Stimulated activated CD4-positive, alpha-beta T cell treated with anti-CD3 and anti-CD28 coated beads, Interleukin-1b, Interleukin-23, amount 100 ng/mL, for 24 hours (primary cell): ENCODE measurements at places on chromosomes 11 and 22.

GRCh38 chr11:57356268-57356667, 18.1 kb downstream of the P2RX3 start:
- DNase-seq: no peak

- no peak for DNase-seq
These were observed 486 bp downstream of the STIM1 start for GRCh38 chr11:3855808-3856491.

DNA sequence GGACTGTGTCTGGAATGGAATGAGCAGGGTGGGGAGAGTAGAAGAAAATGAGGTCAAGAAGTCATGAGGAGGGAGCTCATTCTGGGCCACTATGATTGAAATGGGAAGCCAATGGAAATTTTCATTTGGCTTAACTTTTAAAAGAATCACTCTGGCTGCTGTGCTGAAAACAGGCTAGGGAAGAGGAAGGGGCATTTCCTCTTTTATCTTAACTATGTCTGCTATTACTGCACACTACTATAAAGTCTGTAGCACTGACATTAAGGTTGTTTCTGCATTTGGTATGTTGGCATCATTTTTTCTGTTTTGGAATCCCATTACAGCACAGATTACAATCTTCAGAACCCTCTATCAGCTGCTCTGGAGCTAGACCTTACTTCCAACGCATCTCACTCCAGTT, 8.2 kb downstream of the PATL1 start:
- DNase-seq: no peak

GRCh38 chr22:17265649-17266248, 46.5 kb upstream of the ADA2 start:
- DNase-seq: no peak

- DNase-seq: no peak
These were observed 10.9 kb downstream of the TCIRG1 start for GRCh38 chr11:68049509-68050370.

DNA sequence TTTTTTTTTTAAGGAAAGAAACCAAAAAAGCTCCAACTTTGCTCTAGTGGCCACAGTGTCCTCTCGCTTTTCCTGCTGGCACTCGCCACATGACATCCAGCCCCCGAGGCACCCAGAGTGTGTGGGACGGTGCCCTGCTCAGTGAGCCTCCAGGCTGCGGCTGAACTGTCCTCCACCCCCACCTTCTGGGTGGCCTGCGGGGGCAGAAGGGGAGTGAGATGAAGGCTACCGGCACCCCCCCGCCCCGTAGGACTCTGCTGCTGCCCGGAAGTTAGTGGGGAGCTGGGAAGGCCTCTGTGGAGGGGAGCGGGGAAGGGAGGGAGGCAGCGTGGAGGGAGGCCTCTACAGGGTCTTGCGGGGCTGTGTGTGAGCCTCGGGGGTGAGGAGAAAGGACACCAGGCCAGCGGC, 264.4 kb downstream of the CTTN start:
- DNase-seq: no peak

- no peak for DNase-seq
These were observed 501.7 kb downstream of the INSC start for GRCh38 chr11:15616130-15617105.

DNA sequence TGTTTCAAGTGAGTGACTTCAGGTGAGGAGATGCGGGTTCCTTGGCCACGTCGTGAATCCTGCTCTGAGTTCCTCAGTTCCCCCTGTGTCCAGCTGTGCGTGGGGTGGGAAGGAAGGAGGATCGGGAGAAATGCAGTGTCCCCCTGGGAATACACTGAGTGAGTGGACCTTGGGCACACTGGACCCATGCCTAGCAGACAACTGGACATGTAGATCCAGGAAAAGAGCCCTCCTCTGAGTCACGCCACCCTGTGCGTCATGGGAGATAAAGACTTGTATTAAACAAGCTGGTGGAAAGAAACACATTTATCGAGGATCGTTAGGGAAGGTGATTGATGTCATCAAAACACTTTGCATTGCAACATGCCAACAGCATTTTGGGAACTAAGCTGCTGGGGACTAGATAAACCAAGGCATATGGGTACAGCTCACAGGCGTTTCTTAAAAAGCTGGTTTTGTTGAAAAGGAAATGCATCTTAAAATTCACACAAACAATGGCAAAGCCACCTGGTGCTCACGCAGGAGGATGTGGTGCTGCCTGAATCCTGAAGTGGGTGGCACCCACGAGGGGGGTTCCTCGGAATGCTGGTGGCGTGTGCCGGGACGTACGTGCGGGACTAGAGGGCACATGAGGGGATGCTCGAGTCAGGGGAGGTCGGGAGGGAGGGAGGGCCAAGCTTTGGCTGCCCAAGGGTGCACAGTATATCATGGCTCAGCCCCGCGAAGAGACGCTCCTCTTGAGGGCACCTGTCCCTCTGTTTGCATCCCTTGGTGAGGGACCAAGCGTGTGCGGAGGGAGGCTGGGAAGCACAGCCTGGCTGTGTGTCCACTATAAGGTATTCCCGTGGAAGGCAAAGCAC, 303.5 kb downstream of the TBC1D22A start:
- no peak for DNase-seq

- no peak for DNase-seq
These were observed 658 bp downstream of the STIP1 start for GRCh38 chr11:64186492-64187165.

DNA sequence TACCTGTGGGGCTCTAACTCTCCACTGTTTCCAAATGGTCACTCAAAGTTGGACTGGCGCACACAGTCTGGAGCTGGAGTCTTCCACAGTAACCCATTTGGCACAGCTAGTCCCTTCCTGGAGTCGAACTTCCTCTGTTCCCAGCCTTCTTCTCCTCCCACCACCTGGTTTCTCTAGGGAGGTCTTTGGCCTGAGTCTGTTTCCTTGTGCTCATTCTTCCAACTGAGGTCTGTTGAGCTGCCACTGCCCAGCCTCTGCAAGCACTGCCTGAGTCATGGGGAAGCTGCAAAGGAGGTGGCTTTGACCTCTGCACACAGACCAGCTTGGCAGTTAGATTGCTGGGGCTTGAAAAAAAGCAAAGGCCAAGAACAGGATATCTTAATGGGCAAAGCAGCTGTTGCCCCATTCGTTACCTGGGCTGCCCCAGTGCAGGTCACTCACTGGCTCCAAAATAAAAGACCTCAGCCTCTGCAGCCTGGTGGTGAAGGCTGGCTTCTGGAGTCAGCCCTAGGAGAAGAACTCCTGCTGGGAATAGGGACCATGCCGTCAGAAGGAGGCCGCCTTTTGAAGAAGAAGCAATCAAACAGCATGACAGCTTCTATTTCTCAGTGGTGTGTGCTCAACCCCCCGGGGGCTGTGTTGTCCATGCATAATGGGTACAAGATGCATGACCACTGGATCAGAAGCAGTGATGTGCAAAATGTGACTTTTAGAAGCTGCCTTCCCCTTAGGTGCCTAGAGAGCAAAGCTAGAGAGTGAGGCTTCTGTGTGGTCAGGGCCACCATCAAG, 3.0 kb downstream of the ADAMTS15 start:
- DNase-seq: no peak

DNA sequence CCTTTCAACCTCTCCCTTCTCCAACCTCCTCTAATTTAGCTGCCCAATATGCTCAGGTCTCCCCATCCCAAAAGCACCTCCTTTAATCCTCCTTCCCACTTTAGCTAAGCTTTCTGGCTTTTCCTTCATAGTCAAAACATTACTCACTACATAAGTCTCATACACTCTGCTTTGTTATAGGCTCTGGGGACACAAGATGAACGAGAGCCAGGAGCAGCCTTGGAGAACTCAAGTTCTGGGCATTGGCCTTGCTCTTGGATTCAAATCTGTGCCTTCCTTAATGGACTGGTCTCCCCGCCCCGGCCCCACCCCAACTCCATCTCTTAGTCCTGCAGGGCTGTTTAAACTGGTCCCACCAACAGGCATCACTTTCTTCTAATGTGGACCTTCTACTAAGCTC, 11.4 kb upstream of the HPX start:
- DNase-seq: no peak

DNA sequence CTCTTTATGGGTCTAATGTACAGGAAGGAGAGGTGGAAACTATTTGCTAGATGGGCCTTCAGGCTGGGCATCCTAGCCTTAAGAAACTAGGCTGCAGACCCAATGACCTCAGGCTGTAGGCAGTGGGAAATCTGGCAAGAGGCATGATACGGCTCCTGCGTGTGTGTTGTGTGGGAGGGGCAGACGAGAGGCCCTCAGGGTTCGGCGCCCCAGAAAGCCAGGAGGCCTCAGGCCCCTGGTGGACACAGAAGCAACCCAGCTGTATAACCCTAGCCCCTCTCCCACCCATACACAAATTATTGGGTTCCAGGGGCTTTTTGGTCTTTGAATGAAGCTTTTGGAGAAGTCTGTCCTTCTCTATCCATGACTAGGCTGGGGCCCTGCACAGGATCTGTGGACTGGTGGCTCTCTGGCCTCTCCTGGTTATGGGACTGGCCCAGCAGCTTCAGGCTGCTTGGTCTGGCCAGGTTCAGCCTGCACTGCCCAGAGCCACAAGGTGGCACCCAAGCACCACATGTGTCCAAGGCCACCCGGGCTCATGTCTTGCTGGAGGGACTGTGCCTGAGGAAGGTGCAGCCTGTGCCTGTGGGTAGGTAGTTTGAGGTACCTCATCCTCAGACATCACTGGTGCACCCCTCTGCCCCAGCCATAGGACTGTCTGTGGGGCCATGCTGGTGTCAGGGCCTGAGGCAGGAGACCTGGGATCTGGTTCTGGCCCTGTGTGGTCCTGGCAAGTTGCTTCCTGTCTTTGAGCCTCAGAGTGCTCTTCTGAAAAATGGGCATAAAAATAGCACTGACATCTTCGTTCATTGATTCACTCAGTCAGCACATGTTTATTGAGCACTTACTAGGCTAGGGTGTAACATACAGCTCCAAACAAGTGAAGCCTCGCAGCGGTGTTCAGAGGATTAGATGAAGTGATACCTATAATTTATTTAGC, 87.5 kb downstream of the RRM1 start:
- no peak for DNase-seq

DNA sequence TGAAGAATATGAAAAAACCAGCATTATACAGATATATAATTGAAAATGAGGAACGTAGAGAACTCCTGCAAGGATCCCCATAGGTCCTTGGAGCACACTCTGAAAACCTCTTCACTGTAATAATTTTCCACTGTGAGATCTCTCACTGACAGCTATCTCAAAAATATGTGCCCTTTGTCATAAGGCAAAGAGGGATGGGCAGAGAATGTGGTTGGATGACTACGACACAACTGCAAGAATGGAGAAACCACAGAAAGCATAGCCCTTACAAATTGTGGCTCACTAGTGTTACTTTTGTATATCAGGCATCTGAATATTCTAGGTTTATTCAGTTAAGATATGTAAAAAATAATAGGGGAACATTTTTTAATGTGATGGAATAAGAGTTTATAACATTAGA, 7.9 kb upstream of the CTSC start:
- no peak for DNase-seq

GRCh38 chr11:70112017-70112434, 33.9 kb downstream of the ANO1 start:
- DNase-seq: no peak

DNA sequence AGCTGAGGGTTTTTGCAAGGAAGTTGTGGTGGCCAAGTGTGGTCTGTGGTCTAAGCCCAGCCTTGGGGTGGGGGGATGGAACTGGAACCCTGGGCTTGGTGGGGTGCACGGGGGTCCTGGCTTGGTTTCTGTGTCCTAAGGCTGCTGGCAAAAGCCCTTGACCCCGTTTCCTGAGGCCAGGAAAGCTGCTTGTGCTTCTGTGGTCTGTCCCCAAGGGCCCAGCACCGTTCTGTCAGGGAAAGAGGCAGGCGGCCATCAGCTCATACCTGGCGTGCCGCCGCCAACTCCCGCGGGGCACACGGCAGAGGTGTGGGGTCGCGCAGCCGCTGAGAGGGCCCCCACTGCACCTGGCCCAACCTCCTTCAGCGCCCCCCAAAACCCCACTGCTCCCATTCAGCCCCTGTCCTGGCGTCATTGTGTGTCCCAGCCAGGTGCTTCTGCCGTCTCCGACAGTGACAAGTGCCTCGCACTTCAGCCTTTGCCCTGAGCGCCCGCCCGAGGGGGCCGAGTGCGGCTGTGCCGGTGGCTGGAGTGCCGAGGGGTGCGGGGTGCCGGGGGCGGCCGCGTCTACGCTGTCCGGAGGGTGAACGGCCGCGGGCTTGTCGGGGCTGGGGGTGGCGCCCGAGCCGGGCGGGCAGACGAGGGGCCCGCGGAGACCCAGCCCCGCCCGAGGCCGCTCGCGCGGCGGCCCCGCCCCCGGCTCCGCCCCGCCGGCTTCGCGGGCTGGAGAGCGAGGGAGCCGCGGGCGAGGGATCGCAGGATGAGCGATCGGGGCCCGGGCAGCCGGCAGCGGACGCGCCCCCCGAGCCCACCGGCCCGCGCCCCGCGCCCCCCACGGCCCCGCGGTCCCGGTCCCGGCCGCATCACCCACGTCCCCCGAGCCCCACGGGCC, at the start of gene CNIH2:
Gene CNIH2, plus strand, starts transcription at position 705 of the 892 bp plus-strand sequence. CDS start 282 bp downstream, outside the sequence.
- DNase-seq: no peak

- no peak for DNase-seq
These were observed 1.2 kb downstream of the DPAGT1 start for GRCh38 chr11:119100246-119100970.

GRCh38 chr11:87545858-87546257, 508.1 kb downstream of the TMEM135 start:
- no peak for DNase-seq

- DNase-seq: no peak
These were observed 9.4 kb downstream of the PCF11 start for GRCh38 chr11:83166193-83166866.

DNA sequence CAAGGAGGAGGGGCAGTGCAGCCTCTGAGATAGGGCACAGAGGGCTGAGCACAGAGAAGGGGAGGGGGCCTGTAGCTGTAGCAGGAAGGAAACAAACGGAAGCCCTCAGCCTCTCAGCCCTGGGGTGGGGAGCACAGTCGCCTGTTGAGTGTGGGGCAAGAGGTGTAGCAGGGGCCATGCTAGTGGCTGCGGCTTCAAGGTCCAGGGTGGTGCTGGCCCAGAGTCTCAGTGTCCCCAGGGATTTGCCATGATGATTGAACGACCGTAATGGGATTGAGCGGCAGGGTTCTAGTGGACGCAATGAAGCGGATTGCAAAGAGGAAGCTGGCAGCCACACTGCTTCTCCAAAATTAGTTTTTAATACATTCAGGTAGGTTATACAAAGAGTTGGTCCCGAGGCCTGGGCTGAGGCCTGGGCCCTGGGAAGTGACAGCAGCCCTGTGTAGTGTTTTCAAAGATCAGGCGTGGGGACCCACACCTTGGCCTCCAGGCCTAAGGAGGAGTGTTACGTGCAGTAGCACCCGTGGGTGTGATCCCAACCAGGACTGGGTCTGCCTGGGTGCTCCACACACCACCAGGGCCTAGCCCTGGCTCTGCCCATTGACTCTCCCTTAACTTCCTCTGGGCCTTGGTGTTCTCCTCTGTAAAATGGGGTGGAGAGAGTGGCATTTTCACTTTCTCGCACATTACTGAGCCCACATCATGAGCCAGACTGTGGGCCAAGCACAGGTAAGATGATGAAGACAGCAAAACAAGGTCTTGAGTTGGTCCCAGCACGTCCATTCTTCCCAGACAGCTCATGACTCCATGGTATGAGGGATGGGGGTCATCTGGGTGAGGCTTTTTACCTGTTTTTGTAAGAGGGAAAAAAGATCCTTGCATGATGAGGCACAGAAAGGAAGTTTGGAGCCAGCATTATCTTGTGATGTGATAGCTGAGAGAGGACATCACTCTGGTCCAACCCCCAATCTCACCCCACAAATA, 13.1 kb downstream of the LRRC32 start:
- no peak for DNase-seq
